NCI-H2081 (cell line): ENCODE measurements at places on chromosomes 2 and 18.
A peak's percentile ranks its signal among the peaks of the same experiment; 100 is the strongest.

DNA sequence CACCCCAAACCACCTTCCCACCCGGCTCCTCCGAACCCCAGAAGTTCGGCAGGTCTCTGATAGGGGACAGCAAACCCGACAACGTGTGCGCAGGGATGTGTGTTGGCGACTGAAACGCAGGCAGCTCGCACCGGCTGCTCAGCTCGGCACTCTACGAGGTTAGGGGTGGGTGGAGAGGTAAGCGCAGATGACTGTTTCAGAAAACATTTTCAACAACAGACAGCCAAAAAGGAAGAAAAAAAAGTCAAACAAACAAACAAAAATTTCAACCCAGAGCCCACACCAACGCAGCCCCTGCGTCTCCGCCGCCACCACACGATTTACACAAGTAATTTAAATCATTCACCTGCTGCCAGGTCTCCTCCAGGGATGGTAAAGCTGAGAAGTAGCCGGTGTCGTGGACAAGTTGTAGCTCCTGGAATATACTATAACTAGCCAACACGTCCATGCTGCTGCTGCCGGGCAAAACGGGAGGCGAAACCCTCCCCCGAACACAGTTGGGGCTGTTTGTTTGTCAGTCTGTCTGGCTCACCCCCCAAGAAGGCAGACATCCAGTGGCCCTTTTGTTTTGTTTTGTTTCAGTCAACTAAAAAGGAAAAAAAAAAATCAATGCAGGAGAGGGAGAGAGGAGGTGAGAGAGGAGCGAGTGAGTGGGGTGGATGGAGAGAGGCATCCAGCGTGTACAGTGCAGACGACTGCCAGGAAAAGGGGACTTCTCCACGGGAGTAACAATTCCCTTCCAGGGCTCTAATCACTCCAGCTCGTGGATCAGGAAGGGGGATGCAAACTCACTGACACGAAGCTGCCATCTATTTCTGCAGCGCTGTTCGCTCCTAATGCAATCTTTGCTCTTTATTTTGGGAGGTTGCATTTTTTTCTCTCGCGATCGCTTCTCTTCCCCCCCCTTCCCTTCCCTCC is at the start of gene KLF7:
Gene KLF7, minus strand, starts transcription at position 828 of the 918 bp plus-strand sequence. Its CDS starts 380 bp downstream, at position 448.
- peak; percentile 61 for DNase-seq

- DNase-seq = no peak
Measured at GRCh38 chr2:195638750-195639149, 18.3 kb upstream of the SLC39A10 start.

GRCh38 chr2:183868153-183868552 is 730.2 kb upstream of the ZNF804A start:
- DNase-seq = no peak

- no peak for DNase-seq
Measured at GRCh38 chr2:114389021-114389420, 53.4 kb upstream of the DPP10 start.

GRCh38 chr18:57891707-57892391 is 88.7 kb upstream of the ATP8B1 start:
- DNase-seq = no peak

- DNase-seq = peak; percentile 13
Measured at GRCh38 chr2:206477296-206477695, 34.0 kb downstream of the ADAM23 start.

DNA sequence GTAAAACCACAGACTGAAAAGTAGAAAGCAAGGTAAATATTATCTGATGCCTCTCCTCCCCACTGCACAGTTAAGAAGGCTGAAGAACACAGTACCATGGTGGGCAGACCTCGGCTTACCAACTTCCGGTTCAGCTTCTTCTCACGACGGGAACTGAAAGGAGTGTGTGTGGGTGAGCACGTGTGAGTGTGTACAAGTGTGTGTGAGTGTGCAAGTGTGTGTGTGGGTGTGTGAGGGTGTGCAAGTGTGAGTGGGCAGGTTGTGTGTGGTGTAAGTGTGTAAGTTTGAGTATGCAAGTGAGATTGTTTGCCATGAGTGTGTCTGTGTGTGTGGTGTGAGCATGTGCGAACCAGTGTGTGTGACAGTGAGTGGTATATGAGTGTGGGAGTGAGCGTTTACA is 103.5 kb downstream of the ADD2 start:
- DNase-seq = no peak

DNA sequence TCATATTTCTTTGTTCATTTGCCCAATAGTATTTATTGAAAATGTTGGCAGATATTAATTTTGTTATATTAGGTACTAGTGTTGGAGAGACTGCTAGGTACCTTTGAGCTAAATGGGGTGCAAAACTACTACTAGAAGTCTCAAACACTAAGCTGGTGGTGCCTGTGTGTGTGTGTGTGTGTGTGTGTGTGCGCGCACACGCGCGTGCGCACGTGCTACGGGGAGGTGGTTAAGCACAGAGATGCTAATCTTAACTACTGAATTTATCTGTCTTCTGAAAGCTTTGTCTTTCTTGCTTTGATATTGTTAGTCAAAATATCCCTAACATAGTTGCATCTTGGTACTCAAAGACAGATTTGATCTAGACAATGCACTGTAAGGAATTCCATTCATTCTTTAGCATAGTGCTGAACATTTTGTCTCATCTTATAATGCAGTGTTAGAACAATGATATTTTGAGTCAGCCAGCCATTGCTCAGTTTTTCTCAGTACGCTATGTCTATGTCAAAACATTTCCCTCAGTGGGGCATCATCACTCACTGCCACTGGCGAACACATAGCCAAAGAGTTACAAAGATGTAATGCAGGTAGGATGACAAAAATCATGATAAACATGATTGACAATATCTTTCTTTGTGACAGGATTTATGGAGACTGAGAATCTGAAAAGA is 396.0 kb upstream of the RGPD4 start:
- DNase-seq = no peak

DNA sequence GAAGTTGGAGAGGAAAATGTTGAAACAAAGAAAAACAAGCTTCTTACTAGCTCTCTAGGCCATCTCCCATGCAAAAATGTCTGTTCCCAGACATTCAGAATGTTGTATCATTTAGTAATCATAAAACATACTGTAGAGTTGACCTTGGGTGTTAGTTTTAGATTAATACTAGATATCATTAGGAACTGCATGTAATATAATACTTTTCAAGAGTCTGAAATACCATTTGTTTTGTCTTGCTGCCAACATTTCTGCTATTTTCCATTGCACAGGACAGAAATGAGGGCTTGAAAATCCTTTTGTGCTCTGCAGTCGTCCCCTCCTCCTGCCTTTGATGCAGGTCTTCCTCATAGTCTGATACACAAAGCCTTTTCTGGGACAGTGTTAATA is 89.5 kb upstream of the RBMS1 start:
- peak; percentile 2 for DNase-seq

GRCh38 chr18:63079114-63079513 is 240.5 kb downstream of the BCL2 start:
- DNase-seq = no peak

- no peak for DNase-seq
Measured at GRCh38 chr2:42124011-42124785, 45.0 kb upstream of the EML4 start.
